ENCODE measurements at places on chromosomes 3 and 15.

- no peak for DNase-seq
Observed at GRCh38 chr3:80618295-80619256, 850.8 kb upstream of the ROBO1 start.

GRCh38 chr3:20975188-20975651 lies 775.8 kb downstream of the ZNF385D start:
- no peak for DNase-seq

- no peak for DNase-seq
Observed at GRCh38 chr3:171781711-171782127, 28.6 kb downstream of the PLD1 start.

- DNase-seq = no peak
Observed at GRCh38 chr3:43291546-43291945, 5.2 kb downstream of the SNRK start.

DNA sequence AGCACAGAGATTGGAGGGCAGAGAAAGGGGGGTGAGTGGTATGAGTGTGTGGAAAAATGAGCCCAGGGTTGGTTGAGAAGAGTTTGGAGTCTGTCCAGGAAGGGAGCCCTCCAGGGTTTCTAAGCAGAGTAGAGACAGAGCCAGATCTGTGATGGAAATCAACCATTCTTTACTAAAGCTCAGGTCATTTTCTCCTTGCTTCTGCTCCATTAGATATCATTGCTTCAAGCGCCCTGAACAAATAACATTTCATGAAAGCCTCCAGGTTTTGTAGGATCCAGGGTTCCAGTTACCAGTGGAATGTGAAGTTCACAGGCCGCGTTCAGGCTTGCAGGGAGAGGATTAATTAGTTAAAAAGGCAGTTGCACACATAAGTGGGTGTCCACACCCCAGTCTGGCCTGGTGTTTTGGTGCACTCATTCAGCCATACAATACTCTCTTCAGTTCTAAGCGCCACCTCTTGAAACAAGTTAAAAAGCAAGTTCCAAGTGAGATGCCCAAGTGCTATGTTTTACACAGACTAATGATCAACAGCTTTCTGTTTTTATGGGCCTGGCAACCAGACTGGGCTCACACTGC lies 16.4 kb upstream of the BOC start:
- peak; percentile 26 for DNase-seq

DNA sequence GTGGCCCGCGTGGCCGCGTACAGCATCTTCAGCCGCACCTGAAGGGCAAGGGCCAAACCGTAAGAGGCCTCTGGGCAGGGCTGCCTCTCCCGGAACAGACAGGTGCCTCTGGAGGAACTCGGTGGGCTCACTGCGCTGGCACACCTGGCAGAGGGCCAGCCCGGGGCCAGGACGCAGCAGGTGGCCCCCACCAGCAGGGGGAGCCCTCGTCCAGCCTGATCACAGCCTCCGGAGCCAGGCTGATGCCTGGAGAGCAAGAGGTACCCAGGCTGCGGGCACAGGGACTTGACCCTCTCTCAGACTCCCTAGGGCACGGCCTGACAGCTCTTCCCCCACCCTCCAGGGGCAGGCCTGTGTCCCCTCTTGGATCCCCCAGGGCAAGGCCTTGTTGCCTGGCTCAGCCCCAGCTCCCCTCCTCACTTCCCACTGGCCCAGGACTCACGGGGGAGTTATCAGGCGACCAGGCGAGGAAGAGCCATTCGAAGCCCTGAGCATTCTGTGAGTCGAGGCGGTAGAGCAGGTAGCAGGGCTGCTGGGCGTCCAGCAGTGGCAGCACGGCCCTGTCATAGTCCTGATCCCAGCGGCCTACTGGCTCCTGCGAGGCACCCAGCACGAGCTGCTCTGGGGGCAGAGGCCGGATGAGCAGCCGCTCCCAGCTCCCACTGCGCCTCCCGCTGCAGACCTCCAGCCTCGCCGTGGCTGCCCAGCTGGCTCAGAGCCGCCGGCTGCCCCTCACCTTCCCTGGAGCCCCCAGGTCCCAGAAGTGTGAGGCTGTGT lies 6.2 kb upstream of the TLR9 start:
- DNase-seq = no peak

- DNase-seq = no peak
Observed at GRCh38 chr15:67138891-67139855, 73.8 kb downstream of the SMAD3 start.

DNA sequence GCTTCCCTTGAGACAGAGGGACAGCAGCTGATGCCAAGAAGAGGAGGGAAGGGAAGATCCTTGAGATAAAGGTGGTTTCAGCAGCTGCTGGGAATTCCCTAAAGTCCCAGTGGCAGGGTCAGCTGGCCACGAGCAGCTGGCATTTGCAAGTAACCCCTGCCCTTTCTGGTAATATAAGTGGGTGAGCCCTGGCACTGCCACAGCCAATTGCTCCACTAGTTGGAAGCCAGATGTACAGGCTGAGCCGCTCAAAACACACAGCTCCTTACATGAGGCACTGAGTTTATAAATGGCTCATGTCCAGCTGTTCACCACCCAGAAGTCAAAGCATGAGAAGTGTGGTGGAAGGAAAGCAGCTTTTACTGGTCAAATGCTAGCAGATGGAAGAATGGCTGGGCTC lies 35.4 kb downstream of the PRR20G start:
- DNase-seq = no peak

- DNase-seq = no peak
Observed at GRCh38 chr3:184488577-184488976, 73.0 kb upstream of the EPHB3 start.

Data from NCI-H1694 (cell line).